ENCODE measurements at places on chromosomes 16 and 17.

- DNase-seq = no peak
Observed at GRCh38 chr17:75152922-75153779, 1.2 kb downstream of the JPT1 start.

DNA sequence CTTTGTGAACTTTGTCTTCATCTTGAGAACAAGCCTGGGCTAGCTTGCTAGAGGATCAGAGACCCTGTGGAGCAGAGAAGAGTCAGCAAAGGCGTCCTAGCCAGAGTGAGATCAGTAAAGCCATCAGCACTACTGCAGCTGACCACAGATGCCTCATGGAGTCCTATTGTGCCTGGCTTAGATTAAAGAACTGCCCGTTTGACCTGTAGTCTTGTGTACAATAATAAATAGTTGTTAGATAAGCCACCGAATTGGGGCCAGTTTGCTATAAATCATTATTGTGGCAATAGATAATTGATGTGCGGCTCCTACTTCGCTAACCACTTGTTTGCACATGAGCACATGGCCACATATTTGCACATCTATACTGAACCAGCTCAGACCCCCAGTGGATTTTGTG lies 103.0 kb downstream of the CYLD start:
- DNase-seq = no peak

DNA sequence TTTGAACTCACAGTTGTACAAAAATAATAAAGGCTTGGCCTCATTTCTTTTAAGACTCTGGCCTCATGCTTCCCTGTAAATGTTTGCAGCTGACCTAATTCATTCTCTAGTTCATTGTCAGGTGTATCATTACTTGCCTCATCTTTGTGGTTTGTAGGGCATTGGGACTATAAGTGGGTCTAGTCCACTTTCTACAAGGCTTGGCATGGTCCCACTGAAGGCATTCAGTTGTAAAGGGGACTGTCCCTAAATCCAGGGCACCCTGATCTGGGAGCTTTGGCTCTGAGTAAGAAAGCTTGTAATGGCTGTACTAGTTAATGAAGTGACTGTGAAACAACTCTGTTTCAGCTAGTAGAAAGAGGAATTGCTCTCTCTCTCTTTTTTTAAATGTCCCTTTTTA lies 2.7 kb downstream of the KCTD2 start:
- no peak for DNase-seq

DNA sequence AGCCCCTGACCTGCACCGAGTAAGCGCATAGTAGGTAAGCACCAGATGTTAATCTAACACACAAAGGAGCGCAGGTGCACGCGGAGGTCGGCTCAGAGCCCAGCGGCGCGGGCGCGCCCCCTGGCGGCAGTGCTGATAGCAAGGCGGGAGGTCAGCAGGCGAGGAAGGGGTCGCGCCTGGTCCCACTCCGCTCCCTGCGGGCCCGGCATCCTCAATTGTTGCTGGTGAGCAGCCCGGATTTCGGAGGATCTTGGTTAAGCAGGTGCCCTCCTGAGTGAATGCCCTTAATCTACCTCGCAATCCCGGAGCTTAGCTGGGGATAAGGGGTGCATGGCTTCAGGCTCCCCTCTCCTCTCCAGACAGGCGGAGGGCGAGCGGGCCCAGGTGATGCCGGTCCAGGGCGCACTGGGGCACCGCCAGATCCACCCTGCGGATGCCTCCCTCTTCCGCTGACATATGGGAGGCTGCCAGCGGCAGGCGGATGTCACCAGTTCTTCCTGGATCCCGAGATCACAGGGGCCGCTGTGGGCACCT lies 4.0 kb upstream of the WNT3 start:
- DNase-seq = peak; percentile 41

DNA sequence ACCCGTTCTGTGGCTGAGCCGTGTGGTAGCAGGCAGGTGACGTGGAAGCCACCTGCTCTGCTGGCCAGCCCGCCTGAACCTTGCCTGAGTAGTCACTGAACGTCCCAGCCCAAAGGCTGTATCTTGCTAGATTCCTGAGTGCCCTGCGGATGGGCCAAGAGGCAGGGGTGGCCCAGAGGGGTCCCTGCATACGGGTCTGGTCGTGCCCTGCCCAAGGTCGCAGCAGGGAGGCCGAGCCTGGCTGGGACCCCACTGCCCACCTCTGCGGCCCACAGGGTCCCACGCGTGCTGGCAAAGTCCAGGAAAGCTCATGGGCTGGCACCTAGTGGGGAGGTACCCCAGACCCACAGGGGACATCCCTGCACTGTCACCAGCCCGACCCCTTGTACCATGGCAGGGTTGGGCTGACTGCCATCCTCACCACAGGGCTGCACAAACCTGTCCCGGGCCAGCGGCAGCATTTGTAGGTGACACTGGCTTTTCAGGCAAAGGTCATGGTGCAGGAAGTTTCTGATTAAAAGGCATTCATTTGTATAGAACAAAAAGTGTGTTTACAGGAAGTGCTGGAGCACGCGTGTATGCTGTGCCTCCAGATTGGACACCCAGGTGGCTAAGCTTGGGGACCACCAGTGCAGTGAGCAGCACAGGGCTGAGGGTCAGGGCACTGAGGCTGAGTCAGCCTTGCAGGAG lies 45.1 kb upstream of the ZC3H18 start:
- DNase-seq = no peak

GRCh38 chr16:25626172-25626571 lies 65.6 kb upstream of the HS3ST4 start:
- DNase-seq = no peak

DNA sequence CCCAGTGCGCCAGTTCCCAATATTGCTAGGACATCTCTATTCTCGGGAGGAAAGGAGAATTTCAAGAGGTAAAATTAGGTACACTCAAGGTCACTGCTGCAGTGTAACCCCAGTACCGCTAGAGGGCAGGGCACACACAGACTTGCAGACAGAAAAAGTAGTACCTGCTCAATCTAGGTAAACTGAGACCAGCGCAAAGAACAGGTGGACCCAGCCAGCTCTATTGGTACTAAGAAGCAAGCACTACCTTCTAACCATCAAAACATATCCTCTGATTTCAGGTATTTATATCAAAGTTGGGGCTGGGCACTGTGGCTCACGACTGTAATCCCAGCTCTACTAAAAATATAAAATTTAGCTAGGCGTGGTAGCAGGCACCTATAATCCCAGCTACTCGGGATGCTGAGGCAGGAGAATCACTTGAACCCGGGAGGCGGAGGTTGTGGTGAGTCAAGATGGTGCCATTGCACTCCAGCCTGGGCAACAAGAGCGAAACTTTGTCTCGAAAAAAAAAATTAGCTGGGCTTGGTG lies 3.6 kb upstream of the WDR81 start:
- DNase-seq = peak; percentile 62

All from naive B cell (primary cell).